ENCODE measurements at places on chromosomes 4 and X. TPM values are rescaled to one million over a fixed set of nuclear protein-coding genes. Genes with fewer than 3 reads are reported as not detected.

The KCNIP4 gene
- total RNA-seq = not detected

The TEX13C gene
- total RNA-seq = not detected

The APEX2 gene
- 4.0 TPM for total RNA-seq

The MSX1 gene
- total RNA-seq = 7.8 TPM

The QRFPR gene
- total RNA-seq = not detected

The NIPAL1 gene
- under 0.01 TPM for total RNA-seq

The PLXNA3 gene
- total RNA-seq = 6.7 TPM

The NPY1R gene
- total RNA-seq = 0.14 TPM

The ANOS1 gene
- total RNA-seq = under 0.01 TPM

The SLC9A7 gene
- 36.0 TPM for total RNA-seq

The BLOC1S4 gene
- 16.7 TPM for total RNA-seq

The DCAF4L1 gene
- 0.09 TPM for total RNA-seq

The ZNF674 gene
- total RNA-seq = 5.0 TPM

The GPM6B gene
- 0.65 TPM for total RNA-seq

The FAM114A1 gene
- total RNA-seq = 362 TPM

The MAGED4 gene
- total RNA-seq = 45.2 TPM

The NONO gene
- 421 TPM for total RNA-seq

The RHOXF2 gene
- total RNA-seq = not detected

The TRIM2 gene
- 72.0 TPM for total RNA-seq

The CT45A1 gene
- not detected for total RNA-seq

The WNK3 gene
- total RNA-seq = 0.14 TPM

The ZNF157 gene
- not detected for total RNA-seq

The USP51 gene
- 1.9 TPM for total RNA-seq

Measured in smooth muscle cell of bladder (primary cell).